ENCODE measurements at places on chromosomes 7 and 10. TPM values are rescaled to one million over a fixed set of nuclear protein-coding genes. Genes with fewer than 3 reads are reported as not detected.

DNA sequence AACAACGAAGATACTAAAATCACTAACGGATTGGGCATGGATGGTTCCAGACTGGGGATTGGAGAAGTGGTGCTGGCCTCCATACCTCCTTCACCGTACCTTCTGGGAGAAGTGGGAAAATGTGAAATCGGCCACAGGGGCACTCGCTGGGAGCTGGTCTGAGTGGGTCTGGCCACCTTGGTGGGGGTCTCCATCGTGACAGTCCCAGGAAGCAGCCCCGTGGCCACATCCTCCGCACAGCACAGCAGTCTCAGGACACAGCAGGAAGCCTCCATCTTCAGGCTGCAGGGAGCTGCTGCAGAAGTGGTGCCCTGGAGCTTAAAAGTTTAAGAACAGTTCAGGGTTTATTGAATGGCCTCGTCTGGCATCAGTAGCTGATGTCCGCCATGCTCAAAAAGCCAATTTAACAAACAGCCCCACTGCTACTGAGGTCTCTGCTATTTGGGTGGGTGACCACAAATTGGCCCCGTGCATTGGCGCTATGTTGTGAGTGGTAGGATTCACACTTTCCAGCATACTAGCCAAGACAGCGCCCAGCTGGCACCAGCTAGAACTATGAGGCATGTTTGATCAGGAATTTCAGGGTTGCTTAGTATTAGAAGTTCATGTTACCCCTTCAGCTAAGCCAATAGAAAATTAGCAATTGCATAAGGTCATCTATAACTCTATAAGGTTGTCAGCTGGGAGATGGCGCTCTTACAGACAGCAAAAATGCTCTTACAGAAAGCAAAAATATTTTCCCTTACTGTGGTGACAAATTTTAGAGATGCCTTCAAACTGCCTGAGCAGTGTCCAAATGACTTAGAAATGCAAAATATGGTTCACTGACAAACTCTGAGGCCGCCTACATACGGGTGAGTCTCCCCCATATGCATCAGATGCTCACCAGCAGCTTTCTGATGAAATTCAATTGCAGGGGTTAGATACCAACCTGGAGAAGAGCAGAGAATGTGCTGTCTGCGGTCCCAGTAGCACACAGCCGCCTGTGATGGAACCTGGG, 17.0 kb downstream of the PKD1L1 start:
- H3K4me3 ChIP-seq = no peak overlapping the region
- no peaks in the 10 kb centered on the region for H3K36me3 ChIP-seq
- no peak overlapping the region for H3K27ac ChIP-seq
- H3K27me3 ChIP-seq = no peaks in the 10 kb centered on the region
- peaks cover 8% of the 10 kb centered on the region for H3K4me1 ChIP-seq

DNA sequence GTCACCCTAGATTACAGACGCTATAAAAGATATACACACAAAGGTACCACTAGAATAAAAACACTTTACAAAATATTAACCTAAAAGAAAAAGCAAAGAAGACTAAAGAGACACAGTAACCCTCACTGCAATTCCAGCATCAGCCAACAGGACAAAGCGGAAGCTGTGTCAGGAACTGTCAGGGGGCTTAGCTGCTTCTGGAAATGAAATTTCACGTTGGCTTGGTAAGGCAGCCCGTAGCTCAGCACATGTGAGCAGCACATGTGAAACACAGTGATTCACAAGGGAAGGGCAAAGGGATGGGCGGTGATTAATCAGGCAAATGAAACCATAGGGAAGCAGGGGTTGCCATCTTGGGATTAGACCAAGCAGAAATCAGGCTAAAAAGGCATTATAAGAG, 195.4 kb downstream of the MGMT start:
- no peaks in the 10 kb centered on the region for H3K4me1 ChIP-seq
- no peak overlapping the region for H3K27ac ChIP-seq
- H3K27me3 ChIP-seq = no peaks in the 10 kb centered on the region
- no peaks in the 10 kb centered on the region for H3K36me3 ChIP-seq
- no peak for DNase-seq
- H3K4me3 ChIP-seq = no peak overlapping the region

DNA sequence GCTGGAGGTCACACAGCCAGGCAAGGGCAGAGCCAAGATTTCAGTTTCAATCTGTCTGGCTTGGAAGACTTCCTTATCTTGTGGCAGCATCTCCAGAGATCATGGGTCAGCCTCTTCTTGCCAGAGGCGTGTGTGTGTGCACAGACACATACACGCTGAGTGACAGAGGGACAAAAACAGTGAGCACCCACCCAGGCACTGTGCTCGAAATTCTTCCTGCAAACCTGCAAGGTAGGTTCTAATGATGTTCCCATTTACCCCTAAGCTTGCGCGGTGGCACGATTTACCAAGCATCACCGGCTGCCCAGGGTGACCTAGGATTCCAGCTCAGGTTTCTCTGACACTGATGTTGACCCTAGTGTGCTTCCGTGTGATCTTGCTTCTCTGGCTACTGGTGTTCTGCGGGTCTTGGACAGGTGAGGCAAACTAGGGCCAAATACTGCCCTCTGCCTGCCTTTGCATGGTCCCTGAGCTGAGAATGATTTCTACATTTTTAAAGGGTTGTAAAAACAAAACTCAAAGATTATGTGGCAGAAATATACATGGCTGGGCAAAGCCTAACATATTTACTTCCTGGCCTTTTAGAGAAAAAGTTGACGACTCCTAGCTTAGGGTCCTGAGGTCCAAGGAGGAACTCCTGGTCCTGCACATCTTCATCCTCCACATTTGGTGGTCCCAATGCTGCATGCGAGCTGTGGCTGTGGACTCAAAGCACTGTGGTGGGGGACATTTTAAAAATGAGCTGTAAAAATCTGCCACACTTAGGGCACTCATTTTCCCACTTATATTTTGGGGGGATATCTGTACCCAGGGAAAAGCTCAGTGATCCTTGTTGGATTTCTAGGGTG, 268.5 kb downstream of the RPS24 start:
- H3K4me1 ChIP-seq = peaks cover 15% of the 10 kb centered on the region
- no peak overlapping the region for H3K27ac ChIP-seq
- H3K27me3 ChIP-seq = no peaks in the 10 kb centered on the region
- H3K36me3 ChIP-seq = no peaks in the 10 kb centered on the region
- no peak for DNase-seq

DNA sequence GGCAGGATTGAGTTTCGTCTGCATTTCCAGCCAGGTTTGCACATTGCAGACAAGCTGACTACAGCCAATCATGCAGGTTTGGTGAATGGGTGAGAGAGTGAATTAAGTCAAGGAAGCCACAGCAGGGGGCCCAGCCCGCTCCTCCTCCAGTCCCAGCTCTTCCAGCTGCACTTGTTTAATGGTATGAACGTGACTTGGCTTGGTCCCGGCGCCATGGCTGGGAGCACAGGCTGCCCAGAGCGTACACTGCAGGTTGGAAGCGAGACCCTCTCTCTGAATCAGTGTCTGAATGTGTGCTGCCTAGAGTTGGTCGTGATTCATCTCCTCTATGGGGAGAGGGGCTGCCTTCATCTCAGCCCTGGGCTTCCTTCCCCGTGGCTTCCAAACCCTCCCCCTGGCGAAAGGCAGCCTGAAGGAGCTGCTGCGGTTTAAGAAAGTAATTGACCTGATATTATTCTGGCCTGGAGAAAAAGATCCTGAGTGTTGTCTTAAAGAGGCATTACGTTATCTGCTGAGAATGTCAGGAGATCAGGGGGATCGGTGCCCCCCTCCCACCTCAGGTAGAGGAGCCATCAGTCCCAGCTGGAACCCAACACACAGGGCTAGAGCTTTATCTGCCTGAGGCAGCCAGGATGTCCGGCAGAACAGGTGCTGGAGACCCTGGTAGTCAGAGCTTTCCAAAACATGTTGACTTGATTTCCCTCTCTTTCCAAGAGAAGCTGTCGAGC, 132.1 kb downstream of the COL26A1 start:
- no peak overlapping the region for H3K27ac ChIP-seq
- H3K27me3 ChIP-seq = no peaks in the 10 kb centered on the region
- no peak for DNase-seq
- H3K36me3 ChIP-seq = no peaks in the 10 kb centered on the region

GRCh38 chr7:152947686-152948085, 188.1 kb downstream of the ACTR3B start:
- no peaks in the 10 kb centered on the region for H3K4me1 ChIP-seq
- no peak overlapping the region for H3K4me3 ChIP-seq
- no peaks in the 10 kb centered on the region for H3K27me3 ChIP-seq
- no peak for DNase-seq

Gene FGFBP3
- total RNA-seq = 0.35 TPM

- H3K4me1 ChIP-seq = no peaks in the 10 kb centered on the region
- H3K4me3 ChIP-seq = no peak overlapping the region
These were observed 24.5 kb downstream of the CRCP start for GRCh38 chr7:66138994-66139752.

DNA sequence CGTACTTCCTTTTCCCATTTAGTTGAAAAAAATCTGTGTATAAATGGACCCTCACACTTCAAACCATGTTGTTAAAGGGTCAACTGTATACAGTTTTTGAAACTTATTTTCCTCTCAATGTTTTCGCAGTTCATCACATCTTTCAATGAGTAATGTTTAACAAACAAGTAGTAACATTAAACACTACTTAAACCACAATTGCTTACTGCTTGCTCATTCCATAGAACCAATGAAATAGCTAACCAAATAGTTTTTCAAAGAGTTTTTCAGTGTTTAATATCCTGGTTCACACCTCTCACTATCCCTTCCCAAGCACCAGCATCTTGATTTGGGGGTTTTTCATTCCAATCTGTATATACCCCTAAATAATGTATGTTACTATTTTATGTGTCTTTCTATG, 9.1 kb downstream of the SEM1 start:
- H3K27ac ChIP-seq = no peak overlapping the region
- no peak overlapping the region for H3K4me3 ChIP-seq
- H3K4me1 ChIP-seq = no peaks in the 10 kb centered on the region
- H3K27me3 ChIP-seq = no peaks in the 10 kb centered on the region

GRCh38 chr10:97904018-97904381, 54.4 kb downstream of the GOLGA7B start:
- no peaks in the 10 kb centered on the region for H3K36me3 ChIP-seq
- no peak overlapping the region for H3K27ac ChIP-seq
- H3K4me3 ChIP-seq = no peak overlapping the region

Gene SPDYE9
- not detected for total RNA-seq

DNA sequence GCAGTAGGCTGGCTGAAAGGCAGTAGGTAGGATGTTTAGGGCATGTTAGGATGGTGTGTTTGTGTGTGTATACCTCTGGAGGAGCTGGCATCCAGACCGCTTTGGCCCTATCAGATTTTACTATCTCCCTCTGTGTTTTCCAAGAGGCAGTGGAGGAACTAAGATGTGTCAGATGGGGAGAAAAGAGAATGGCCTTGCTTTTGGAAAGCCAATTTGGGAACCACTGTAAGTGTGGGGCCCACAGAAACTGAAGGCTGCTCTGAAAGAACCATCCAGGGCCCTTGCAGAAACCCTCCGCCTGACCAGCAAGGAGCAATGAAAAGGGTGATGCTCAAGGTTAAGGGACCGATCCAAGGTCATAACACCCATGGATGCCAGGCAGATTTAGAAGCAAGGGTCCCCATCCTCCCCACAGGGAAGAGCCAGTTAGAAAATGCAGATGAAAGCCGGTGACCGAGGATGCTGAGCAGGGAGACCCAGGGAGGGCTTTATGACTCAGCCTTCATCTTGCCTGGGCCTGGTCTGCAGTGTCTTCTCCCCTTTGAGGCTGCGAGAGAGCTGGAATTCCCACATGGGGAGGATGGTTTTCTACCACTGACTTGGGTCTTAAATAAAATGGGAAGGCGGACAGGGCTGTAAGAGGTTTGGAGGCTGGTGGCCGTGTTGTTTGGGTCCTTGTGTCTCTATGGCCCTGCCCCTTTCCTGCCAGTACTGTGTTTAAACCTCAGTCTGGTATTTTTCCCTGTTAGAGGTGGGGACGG, 275.8 kb downstream of the LRMDA start:
- no peaks in the 10 kb centered on the region for H3K36me3 ChIP-seq
- DNase-seq = no peak
- no peak overlapping the region for H3K27ac ChIP-seq
- no peaks in the 10 kb centered on the region for H3K27me3 ChIP-seq

Gene GPR85
- not detected for total RNA-seq

Gene SPDYE6
- total RNA-seq = not detected

Gene RBP4
- total RNA-seq = 1.2 TPM

- no peaks in the 10 kb centered on the region for H3K36me3 ChIP-seq
- no peaks in the 10 kb centered on the region for H3K27me3 ChIP-seq
- no peak overlapping the region for H3K27ac ChIP-seq
- no peaks in the 10 kb centered on the region for H3K4me1 ChIP-seq
- no peak overlapping the region for H3K4me3 ChIP-seq
- DNase-seq = no peak
These were observed 261.0 kb upstream of the AOAH start for GRCh38 chr7:36985316-36985715.

DNA sequence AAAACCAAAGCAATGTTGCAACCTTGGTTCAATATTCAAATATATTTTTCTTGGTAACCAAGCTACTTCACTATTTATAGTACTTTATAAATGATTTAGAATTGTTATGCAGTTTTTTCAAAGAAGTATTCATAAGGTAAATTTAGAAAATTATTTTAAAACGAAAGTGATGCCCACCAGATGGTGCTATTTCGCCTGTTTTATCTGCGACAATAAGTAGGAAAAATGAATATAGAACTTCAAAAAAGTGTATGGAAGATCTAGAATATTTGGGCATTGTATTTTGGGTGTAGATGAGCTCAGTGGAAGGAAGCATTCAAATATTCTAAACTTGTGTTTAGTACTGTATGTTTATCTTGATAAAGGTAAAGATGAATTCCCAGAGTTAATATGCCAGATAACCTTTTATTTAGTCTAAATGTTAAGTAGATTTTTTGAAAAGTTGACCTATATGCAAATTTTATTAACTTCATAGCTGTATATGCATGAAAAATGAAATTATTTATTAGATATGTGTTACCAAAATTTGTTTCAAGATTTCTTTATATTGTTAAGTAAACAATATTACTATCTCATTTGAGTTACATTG, 93.2 kb downstream of the ADK start:
- H3K36me3 ChIP-seq = peaks cover 9% of the 10 kb centered on the region
- DNase-seq = no peak
- no peak overlapping the region for H3K27ac ChIP-seq
- H3K4me3 ChIP-seq = no peak overlapping the region
- H3K27me3 ChIP-seq = no peaks in the 10 kb centered on the region

DNA sequence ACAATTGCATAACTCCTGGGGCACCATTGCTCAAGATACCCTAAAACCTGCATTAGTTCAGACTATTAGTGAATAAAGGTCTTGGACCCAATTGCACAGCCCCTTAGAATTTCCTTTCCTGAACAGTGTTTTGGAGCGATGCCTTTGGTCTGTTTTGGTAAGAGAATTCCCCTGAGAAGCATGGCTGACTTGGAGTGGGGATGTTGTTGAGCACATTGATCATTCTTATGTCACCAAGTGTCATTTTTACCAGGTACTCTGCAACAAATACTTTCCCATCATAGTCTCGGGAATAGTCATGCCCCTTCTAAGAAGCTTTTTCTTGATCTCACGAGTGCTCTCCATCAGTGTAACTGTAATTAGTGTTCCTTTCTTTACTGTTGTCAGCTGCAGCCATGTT, 229.7 kb downstream of the GFRA1 start:
- no peak overlapping the region for H3K27ac ChIP-seq
- no peaks in the 10 kb centered on the region for H3K4me1 ChIP-seq
- no peak overlapping the region for H3K4me3 ChIP-seq
- no peaks in the 10 kb centered on the region for H3K36me3 ChIP-seq
- DNase-seq = no peak

- peaks cover 3% of the 10 kb centered on the region for H3K27me3 ChIP-seq
- no peaks in the 10 kb centered on the region for H3K36me3 ChIP-seq
- no peaks in the 10 kb centered on the region for H3K4me1 ChIP-seq
- H3K4me3 ChIP-seq = no peak overlapping the region
- no peak overlapping the region for H3K27ac ChIP-seq
These were observed 2.2 kb upstream of the IGFBP3 start for GRCh38 chr7:45923290-45923689.

Data from GM12878 (cell line).